ENCODE measurements at places on chromosomes 11 and 22.

DNA sequence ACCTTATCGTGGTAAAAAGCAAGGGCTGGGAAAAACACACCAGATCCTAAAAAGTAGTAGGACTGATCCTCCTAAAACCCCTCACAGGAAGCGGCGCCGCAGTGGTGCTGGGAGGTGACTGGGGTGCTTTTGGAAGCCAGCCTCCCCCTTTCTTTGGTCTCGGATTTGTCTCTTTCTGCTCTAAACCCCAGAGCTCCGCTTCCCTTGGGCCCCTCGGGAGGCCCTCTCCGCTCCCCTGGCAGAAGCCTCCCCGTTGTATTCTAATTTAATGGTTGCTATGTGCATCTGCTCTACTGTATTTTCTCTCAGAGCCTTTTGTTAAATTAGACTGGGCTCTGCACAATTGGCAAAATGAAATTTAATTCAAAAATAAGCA, 587.7 kb downstream of the OPCML start:
- no peak for DNase-seq

DNA sequence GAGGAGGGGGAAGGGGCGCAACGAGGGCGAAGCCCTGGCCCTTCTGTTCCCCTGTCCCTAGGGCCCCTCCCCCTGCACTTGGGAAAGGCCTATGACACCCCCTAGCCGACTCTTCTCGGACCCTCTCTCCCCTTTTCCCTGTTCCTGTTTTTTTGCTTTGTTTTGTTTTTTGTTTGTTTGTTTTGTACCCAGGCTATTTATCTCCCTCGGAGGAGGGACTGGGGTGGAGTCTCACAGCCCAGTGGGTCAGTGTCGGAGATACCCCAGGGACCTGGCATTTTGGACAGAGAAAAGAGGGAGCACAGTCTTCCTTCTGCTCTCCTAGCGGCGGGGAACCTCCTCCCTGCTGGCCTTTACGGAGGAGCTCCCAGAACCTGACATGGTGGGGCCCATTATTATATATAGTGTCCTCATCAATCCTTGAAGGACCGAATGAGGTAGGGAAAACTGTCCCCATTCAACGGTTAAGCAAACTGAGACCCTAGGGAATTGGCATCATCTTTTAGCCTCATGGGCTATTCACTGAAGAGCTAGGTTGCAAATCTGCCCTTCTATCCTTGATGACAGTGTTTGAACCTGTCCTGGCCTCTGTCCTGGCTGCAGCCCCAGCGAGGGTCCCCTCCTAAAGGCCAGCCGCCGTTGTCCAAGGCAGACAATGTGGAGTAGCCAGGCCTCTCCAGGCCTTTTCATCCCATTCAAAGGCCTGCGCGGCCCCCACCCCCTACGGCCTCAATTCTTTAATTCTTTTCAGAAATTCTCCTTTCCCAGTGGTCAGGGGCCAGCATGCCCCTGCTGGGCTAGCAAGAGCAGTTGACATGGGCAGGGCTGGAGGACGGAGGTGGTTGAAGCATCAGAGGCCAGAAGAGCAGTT, 911 bp downstream of the EMID1 start:
- DNase-seq, result no peak

DNA sequence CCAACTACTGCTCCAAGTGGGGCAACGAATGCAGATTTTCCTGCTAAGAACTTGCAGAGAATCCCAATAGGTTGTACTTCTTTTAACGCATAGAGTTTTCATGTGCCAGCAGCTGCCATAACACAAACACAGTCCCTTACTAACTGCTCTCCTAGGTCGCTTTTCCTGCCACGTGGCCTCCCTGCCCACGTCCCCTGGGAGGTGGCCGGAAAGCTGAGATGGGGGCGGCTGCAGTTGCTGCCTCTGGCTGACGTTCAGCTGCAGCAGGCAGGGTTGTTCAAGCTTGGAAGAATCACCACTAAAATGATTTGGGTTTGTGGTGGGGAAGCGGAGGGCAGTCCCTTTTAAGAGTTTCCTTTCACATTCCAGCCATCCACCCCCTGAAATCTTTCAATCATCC, 39.3 kb downstream of the ZNF202 start:
- DNase-seq, result no peak

DNA sequence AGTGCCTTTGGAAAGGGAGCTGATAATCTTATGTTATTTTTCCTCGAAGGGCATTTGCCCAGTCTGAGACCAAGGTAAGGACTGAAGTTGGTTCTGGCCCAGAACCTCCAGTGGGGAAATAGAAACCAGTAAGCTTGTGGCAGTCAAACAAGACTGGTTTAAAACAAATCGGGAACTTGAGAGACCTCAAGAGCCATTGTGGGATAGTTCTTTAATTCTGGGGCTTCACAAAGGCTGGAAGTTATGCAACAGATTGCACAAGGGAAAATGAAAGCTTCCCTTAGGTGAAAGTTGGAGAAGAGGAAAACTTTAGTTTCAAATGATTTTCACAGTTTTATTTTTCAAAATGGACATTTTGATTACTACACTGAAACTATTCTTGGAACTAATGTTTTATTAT, 33.5 kb upstream of the RAB38 start:
- no peak for DNase-seq

DNA sequence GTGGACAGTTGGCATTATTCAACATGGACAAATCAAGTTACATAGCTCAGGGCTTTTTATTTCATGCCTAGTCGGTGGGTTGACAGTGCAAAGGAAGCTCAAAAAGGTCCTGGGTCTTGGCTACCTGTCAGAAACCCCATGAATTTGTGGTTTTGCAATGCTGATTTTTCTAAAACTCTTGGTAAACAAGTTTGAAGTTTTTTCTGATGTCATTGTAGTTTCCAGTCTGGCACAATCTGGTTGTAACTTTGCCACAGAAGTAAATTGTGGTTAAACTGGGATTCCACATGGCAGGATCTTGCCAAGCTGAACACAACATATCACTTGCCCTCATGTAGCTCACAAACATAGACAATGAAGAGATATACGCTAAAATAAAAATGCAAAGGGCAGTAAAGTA, 100.8 kb downstream of the EHF start:
- DNase-seq, result no peak

GRCh38 chr22:38313384-38313955, 3.8 kb downstream of the CSNK1E start:
- peak; percentile 57 for DNase-seq

- DNase-seq, result no peak
These were observed 8.4 kb downstream of the INCENP start for GRCh38 chr11:62132191-62132590.

- no peak for DNase-seq
These were observed 636 bp upstream of the PHOX2A start for GRCh38 chr11:72244361-72245262.

DNA sequence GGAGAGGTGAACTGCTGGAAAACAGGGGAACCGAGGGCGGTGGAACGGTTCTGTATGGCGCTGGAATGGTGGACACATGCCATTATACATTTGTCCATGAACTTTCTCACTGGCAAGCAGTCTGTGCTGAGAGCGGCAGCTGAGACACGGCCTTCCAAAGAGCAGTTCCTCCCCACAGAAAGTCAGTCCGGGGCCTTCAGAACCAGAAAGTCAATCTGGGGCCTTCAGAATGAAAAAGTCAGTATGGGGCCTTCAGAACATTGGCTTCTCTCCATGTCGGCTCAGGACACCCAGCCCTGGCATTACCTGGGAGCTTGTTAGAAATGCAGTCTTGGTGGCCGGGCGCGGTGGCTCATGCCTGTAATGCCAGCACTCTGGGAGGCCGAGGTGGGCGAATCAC, 8.8 kb downstream of the TXN2 start:
- DNase-seq, result no peak

DNA sequence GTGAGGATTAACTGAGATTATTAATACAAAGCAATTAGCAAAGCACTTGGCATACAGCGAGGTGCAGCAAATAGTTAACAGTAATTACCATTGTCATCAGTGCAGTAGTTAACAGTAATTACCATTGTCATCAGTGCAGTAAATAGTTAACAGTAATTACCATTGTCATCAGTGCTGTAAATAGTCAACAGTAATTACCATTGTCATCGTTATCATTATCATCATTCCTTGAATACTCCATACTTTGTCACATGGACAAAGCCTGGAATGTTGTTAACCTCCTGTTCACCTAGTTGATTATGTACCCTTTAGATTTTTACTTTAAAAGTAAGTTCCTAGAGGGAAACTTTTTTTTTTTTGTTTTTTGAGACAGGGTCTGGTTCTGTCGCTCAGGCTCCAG, 19.5 kb upstream of the LYVE1 start:
- DNase-seq, result no peak

GRCh38 chr11:5546457-5546856, 1.9 kb downstream of the OR52H1 start:
- DNase-seq, result no peak

DNA sequence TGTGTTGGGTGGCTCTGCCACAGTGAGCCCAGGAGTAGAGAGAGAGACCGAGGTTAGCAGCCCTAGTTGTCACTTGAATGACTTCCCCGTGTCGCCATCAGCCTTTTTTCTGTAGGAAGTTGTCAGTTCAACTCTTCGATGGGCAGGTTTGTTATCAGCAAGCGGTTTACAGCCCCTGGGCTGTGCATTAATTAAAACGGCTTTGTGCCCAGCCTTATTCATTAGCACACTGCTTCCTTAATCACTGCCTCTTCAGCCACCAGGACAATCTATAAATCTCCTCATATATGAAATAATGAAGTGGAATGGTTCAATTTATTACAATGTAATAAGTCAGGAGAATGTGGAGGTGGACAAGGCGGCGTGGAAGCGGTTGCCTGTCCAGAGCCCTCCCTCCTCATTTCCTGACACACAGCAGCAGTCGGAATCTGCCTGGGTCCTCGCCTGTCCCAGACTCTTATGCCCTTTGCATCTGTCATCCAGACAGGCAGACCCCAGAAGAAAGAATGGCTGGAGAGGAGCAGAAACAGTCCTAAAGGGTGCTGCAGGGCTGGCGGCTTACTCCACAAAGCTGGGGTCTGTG, 122.4 kb upstream of the OPCML start:
- no peak for DNase-seq

- no peak for DNase-seq
These were observed 53.4 kb upstream of the PARVG start for GRCh38 chr22:44127356-44127755.

DNA sequence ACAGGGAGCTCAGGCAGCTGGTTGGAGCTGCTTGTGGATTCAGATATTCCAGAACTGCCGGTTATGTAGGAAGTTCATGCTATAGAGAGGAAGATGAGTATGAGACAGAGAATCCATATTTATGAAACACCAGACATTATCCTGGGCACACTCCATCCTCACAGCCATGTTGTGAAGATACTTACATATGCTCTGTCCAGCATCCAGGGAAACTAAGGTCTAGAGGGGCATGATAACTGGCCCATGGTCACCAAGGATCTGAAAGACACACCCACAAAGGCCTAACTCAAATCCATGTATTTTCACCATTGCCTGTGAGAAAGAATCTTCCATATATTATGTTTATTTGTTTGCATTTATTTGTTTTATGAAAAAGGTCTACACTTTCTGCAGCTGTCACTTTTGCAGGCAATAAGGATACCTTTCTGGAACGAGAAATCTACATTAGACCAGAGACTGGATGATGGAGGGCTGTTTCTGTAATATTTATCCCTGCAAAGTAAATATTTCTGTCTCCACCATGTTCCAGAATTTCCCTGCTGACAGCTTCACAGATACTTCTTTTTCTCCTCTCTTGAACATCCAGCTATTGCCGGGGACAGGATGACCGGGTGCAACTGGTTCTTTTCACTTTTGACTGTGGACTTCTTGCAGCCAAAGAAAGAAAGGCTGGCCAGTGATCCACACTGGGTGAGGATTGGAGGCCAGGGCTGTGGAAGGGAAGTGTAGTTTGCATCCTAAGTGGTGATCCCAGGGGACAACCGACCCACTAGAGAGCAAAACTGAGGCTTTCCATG, 145.9 kb upstream of the NAV2 start:
- DNase-seq, result no peak

DNA sequence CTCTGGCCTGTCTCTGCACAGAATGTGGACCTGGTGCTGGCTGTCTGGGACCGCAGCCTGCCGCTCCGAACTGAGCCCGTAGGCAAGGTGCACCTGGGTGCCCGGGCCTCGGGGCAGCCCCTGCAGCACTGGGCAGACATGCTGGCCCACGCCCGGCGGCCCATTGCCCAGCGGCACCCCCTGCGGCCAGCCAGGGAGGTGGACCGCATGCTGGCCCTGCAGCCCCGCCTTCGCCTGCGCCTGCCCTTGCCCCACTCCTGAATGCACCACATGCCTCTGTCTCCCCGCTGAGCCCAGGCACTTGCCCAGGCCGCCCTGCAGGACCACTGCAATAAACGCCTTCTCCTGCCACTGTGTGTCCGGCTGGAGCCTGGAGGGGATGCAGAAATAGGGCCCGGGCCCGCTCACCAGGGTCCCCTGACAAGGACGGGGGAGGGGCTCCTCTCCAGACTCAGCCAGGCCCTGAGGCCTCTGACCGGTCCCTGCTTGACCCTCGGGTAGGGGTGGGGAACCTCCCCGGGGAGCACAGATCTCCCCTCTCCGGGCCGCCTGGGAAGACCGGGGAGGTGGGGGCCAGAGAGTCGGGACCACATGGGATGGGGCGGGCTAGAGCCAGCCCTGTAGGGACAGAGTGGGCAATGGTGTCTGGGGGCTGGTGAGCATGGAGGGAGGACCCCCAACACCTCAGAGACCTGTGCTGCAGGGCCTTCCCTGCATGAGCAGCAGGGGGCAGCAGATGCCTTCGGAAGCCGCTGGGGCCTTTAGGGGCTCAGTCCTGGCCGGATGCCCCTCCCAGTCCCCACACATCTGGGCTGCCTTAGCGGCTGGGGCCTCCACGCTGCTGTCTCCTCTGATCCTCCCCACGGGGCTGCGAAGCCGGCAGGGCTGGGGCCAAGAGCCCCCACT, 1.4 kb upstream of the TNNI2 start:
- peak; percentile 80 for DNase-seq

DNA sequence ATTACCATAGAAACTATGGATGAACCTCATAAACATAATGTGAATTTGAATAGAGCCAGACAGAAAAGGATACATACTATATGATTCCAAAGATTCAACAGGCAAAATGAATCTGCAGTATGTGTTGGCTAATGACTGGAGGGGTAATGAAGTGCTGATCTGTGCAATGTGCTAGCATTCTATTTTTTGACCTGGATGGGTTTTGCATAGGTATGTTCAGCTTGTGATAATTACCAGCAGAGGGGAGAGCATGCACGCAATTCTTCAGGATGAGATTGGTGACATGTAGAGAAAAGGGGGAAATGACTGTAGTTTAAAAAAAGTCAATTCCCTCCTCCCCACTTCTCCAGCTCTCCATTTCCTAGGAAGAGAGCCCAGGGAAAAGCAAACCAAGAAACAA, 618 bp upstream of the CCDC81 start:
- no peak for DNase-seq

DNA sequence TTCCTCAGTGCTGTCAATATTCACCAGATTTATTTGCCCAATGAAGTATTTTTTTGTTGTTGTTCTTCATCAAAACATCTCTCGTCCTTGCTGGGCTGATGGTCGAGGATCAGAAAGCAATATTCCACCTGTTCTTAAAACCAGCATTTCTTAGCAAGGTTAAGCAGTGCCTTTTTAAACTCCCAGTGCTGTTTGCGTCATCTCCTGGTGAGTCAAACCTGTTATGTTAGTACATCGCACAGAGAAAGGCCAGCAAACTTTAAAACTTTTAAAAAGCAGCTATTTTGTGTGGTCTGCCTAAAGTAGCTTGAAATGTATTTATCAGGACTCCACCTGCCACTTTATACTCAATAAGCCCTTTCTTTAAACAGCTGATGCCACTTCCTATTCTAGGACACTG, 802.0 kb downstream of the KCNA4 start:
- DNase-seq, result no peak
